Activated naive CD4-positive, alpha-beta T cell treated with anti-CD3 and anti-CD28 coated beads for 36 hours (primary cell): ENCODE measurements at places on chromosomes 5 and 9.

DNA sequence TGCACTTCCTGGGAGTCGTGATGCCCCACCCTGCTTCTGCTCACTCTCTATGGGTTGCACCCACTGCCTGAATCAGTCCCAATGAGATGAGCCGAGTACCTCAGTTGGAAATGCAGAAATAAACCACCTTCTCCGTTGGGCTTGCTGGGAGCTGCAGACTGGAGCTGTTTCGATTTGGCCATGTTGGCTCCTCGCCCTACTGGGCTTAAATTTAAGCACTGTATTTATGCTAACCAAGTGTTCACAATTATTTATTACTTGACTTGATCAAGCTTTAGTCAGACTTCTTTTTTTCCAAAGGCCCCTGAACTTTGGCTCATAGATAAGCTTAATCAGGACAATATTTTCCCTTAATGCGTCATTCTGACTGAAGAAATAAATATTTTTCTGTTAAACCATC is 1072.4 kb upstream of the CDH9 start:
- no peak overlapping the region for H3K27ac ChIP-seq
- no peaks in the 10 kb centered on the region for H3K27me3 ChIP-seq
- H3K36me3 ChIP-seq = no peaks in the 10 kb centered on the region
- no peaks in the 10 kb centered on the region for H3K4me1 ChIP-seq
- DNase-seq = no peak

- no peaks in the 10 kb centered on the region for H3K4me1 ChIP-seq
- no peak for DNase-seq
- H3K27me3 ChIP-seq = no peaks in the 10 kb centered on the region
These were observed 436.6 kb downstream of the DTWD2 start for GRCh38 chr5:118551716-118552115.

DNA sequence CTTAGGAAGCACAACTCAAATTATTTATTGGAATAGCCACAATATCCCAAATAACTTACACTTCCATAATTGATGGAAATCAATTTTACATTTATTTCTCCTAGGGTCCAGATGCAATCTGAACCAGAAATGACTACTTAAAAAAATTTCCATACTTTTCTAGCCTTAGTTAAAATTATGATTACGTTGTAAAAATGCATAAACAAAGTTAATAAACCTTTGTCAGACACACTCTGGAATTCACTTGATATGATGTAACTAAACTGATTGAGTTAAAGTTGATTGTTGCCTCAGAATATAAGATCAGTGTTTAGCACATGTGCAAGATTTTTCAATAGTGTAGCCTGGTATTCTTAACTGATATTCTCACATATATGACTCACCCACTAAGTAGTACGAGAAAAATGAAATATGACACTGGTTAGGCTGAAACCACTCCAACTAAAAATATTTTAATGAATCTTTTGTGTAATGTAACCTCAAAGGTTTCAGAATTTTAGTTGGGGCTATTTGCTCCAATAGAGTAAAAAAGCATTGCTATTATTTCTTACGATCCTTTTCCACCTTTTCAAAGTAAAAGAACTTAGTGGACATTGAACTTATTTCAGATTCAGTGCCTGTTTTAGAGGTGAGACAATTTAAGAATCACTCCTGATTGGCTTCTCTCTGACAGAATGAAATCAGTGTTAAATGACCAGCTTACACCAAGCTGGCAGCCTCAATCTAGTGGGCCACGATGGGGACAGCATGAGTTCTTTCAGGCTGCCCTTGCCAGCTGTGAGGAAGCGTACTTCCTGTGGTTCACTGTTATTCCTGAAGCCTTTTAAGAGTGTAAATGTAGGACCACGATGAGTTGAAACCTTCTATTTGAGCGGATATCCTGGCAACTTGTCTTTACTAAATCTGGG is 277.2 kb upstream of the CDH9 start:
- no peak overlapping the region for H3K4me3 ChIP-seq
- no peaks in the 10 kb centered on the region for H3K27me3 ChIP-seq
- H3K36me3 ChIP-seq = no peaks in the 10 kb centered on the region
- H3K4me1 ChIP-seq = no peaks in the 10 kb centered on the region
- DNase-seq = no peak

DNA sequence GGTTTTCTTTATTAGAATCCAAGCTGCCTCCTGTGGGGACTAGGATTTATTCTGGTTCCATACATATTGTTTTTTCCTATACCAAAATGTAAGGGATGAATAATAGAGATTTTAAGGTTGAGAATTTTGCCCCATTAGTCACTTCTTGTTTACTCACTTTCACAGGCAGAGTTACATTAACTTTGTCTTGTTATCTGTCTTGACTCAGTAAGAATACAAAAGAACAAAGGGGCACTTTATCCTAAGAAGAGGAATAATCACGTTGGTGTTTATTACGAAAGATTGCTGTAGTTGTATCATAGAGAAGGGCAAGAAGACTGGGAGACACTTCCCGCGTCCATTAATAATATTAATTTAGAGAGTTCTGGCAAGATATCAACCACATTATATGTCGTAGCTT is 599.7 kb upstream of the FTMT start:
- no peaks in the 10 kb centered on the region for H3K4me1 ChIP-seq
- H3K36me3 ChIP-seq = no peaks in the 10 kb centered on the region
- H3K4me3 ChIP-seq = no peak overlapping the region
- no peaks in the 10 kb centered on the region for H3K27me3 ChIP-seq

GRCh38 chr9:130385257-130385656 is 59.5 kb upstream of the ASS1 start:
- H3K4me1 ChIP-seq = no peaks in the 10 kb centered on the region
- no peak overlapping the region for H3K4me3 ChIP-seq
- H3K36me3 ChIP-seq = no peaks in the 10 kb centered on the region
- no peaks in the 10 kb centered on the region for H3K27me3 ChIP-seq

DNA sequence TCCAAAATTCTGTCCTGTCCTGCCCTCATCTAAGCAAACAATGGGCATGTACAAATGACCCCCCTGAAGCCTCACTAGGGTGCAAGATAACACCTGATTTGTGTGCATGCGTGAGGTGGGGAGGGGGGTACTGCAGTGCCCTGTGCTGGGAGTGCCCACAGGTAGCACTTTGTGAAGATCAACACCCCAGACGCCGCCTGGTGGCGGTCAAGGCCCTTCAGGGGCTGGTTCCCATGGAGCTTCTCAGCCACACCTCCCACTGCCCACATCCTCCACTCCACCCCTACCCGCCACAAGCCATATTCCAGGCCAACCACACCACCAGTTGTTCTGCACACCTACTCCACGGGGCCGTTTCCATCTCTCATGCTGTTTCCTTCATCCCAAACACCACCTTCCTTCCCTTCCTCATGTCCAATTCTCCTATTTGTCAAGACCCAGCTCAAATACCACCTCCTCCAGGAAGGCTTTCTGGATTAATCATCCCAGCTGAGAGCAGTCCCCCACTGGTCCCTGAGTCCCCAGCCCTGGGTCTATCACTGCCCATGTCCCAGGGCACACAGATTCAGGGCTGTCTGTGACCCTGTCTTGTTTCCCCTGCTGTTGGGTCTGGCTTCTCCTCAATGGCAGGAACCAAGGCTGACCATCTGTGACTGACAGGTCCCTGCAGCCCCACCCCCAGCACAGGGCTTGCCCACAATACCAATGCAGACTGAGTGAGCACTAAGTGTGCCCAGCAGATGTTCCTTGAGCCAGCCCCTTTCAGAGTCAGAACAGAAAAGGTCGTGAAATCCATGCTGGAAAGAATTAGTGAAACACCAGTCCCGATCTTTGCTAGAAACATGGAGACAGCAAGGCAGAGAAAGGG is 178.4 kb downstream of the PAX5 start:
- H3K4me3 ChIP-seq = no peak overlapping the region
- DNase-seq = peak; percentile 61
- H3K27me3 ChIP-seq = no peaks in the 10 kb centered on the region
- no peak overlapping the region for H3K27ac ChIP-seq
- H3K4me1 ChIP-seq = peaks cover 3% of the 10 kb centered on the region

- no peaks in the 10 kb centered on the region for H3K27me3 ChIP-seq
- DNase-seq = no peak
- H3K27ac ChIP-seq = no peak overlapping the region
- H3K36me3 ChIP-seq = no peaks in the 10 kb centered on the region
These were observed 26.1 kb upstream of the RNU6ATAC start for GRCh38 chr9:134190232-134191121.

DNA sequence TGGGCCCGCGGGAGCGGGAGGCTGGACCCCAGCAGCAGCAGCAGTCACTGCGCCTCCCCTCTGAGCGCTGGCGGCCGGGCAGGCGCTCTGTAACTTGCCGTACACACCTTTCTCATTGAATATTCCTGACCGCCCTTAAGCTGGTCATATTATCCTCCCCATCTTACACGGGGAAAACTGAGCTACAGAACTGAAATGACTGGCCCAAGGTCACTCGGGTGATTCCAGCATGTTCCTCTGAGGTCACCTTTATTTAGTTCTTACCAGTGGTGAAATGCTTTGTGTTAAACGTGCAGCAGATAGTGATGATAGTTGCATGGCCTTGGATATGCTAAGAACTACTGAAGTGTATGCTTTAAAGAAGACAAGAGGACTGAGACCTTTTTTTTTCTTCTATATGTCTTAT is 607 bp downstream of the UQCRQ start:
- H3K27me3 ChIP-seq = no peaks in the 10 kb centered on the region
- no peak for DNase-seq
- H3K4me3 ChIP-seq = peak overlapping the region; percentile 99
- peaks cover 27% of the 10 kb centered on the region for H3K4me1 ChIP-seq
- peaks cover 24% of the 10 kb centered on the region for H3K36me3 ChIP-seq

DNA sequence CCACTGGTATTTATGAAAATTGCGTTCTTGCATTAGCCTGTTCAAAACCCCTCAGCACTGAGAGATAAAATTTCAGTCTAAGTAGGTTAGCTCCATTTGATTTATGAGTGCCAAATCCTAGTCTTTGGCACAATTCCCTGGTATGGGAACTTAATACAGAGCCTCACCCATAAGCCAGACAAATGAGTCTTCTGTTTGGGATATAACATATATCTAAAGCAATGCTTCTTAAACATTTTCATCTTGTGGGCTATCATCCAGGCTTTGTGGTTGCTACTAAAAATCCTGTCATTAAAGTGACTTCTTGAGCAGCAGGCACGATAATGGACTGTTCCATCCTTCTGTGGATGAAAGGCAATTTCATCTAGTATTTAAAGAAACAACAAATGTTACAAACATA is 419.5 kb upstream of the ACTBL2 start:
- no peak overlapping the region for H3K4me3 ChIP-seq
- peaks cover 11% of the 10 kb centered on the region for H3K27me3 ChIP-seq
- no peak overlapping the region for H3K27ac ChIP-seq

DNA sequence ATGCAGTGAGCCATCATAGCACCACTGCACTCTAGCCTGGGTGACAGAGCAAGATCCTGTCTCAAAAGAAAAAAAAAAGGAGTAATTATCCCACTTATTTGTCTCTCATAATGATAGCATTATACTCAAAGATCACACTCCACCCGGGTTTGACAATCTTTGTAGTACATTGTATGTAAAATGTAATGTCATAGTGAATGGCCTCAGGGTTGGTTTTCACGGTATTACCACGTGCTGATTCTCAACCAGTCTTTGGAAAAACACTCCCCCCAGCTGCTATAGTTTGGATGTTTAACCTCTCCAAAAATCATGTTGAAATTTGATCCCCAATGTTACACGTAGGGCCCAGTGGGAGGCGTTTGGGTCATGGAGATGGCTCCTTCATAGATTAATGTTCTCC is 402.4 kb upstream of the GRAMD2B start:
- DNase-seq = no peak
- no peak overlapping the region for H3K4me3 ChIP-seq
- H3K4me1 ChIP-seq = no peaks in the 10 kb centered on the region
- H3K36me3 ChIP-seq = no peaks in the 10 kb centered on the region
- H3K27ac ChIP-seq = no peak overlapping the region

GRCh38 chr5:172902497-172903472 is 56.4 kb upstream of the RPL26L1 start:
- peaks cover 6% of the 10 kb centered on the region for H3K36me3 ChIP-seq
- H3K4me3 ChIP-seq = no peak overlapping the region
- H3K27ac ChIP-seq = peak overlapping the region; percentile 66
- no peak for DNase-seq
- peaks cover 3% of the 10 kb centered on the region for H3K4me1 ChIP-seq

- no peak overlapping the region for H3K4me3 ChIP-seq
- no peaks in the 10 kb centered on the region for H3K36me3 ChIP-seq
- DNase-seq = no peak
- peaks cover 21% of the 10 kb centered on the region for H3K4me1 ChIP-seq
These were observed 181.4 kb upstream of the TBCA start for GRCh38 chr5:77957516-77957915.
